ENCODE measurements at places on chromosomes 13 and 19.

- no peak for DNase-seq
Observed at GRCh38 chr13:29791508-29791907, 58.9 kb downstream of the UBL3 start.

DNA sequence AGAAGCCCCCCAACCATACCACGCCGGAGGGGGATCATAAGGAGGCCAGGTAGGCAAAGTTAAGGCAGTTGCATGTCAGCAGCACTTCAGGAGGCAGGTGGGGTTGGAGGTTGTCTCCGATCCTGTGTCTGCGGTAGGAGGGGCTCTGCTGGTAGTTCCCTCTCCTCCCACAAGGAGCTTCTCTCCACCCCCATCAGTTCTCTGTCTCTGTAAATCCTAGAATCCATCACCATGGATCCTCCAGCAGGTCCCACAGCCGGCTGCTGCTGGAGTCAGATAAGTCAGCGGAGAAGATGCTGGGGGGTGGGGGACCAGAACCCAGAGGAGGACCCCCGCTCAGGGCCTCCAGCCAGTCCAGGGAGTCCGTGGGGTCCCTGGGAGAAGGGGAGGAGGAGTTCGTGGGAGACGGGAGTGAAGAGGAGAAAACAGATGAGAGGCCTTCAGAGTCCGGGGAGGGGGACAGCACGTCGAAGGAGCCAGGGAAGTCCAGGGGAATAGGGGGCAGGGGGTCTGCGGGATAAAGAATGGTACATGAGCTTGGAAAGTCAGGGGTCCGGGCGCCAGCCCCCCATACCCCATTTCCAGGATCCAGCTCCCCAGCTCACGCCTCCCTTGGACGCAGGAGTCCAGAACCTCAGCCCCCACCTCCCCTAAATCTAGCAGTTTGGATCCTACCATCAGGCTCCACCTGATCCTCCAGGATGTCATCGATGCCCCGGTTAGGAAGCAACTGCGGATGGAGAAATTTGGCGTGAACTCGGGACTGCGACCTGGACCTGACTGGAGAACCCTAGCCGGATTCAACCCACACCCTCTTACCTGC lies 6.3 kb downstream of the MAMSTR start:
- no peak for DNase-seq

GRCh38 chr13:113539822-113540221 lies 44.7 kb upstream of the TFDP1 start:
- DNase-seq, result no peak

DNA sequence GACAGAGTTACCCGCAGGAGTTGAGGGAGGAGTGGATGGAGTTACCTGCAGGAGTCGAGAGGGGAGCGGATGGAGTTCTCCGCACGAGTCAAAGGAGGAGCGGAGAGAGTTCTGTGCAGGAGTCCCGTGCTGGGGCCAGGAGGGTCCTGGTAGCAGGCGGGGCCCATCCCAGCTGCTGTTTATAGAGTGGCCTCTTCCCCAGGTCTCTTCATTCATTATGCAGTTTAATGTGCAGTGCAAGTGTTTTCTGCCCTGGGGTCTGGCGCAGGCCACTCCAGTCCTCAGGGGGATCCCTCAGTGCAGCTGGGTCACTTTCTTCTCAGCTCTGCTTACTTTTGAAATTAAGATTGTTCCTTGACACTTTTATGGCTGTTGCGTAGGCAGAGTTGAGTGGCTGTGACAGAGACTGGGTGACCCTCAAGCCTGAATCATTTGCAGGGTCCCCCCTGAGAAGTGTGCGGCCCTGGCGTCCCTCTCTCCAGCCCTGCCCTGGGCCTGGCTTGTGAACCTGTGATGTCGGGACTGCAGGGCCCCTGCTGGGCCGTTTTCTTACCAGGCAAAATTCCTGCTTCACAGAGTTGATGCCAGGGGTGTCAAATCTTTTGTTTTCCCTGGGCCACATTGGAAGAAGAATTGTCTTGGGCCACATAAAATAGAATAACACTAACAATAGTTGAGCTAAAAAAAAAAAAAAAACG lies 17.9 kb downstream of the TFDP1 start:
- no peak for DNase-seq

DNA sequence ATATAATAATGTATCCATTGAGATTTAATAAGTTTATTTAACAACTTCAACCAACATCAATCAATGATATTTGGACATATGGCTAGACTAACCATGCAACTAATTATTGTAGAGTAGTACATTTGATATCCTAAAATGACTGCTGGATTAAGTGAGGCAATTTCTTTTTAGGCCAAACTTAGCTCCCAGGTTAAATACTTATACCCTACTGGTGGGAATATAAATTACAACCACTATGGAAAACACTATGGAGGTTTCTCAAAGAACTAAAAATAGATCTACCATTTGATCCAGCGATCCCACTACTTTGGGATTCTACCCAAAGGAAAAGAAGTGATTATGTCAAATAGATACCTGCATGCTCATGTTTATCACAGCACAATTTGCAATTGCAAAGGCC lies 345.8 kb downstream of the RBM26 start:
- DNase-seq, result no peak

- DNase-seq, result no peak
Observed at GRCh38 chr13:45149964-45150363, 29.7 kb downstream of the GTF2F2 start.

DNA sequence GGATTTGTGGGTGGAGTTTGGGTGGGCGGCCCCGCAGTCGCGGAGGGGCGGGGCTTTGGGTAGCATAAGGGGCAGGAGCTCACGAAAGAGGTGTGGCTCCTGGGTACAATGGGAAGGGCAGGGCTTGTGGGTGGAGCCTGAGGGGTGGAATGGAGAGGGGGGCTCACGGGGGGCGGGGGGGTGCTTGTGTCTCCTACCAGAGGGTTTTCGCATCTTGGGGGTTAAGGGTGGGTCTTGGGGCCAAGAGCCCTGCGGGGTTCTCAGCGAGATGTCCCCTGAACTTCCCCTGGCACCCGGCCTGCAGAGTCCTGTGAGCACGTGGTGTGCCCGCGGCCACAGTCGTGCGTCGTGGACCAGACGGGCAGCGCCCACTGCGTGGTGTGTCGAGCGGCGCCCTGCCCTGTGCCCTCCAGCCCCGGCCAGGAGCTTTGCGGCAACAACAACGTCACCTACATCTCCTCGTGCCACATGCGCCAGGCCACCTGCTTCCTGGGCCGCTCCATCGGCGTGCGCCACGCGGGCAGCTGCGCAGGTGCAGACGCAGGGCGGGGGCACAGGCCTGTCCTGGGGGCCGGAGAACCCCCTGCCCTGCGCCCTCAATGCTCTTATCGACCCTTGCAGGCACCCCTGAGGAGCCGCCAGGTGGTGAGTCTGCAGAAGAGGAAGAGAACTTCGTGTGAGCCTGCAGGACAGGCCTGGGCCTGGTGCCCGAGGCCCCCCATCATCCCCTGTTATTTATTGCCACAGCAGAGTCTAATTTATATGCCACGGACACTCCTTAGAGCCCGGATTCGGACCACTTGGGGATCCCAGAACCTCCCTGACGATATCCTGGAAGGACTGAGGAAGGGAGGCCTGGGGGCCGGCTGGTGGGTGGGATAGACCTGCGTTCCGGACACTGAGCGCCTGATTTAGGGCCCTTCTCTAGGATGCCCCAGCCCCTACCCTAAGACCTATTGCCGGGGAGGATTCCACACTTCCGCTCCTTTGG lies 5.1 kb downstream of the FSTL3 start:
- peak; percentile 34 for DNase-seq

DNA sequence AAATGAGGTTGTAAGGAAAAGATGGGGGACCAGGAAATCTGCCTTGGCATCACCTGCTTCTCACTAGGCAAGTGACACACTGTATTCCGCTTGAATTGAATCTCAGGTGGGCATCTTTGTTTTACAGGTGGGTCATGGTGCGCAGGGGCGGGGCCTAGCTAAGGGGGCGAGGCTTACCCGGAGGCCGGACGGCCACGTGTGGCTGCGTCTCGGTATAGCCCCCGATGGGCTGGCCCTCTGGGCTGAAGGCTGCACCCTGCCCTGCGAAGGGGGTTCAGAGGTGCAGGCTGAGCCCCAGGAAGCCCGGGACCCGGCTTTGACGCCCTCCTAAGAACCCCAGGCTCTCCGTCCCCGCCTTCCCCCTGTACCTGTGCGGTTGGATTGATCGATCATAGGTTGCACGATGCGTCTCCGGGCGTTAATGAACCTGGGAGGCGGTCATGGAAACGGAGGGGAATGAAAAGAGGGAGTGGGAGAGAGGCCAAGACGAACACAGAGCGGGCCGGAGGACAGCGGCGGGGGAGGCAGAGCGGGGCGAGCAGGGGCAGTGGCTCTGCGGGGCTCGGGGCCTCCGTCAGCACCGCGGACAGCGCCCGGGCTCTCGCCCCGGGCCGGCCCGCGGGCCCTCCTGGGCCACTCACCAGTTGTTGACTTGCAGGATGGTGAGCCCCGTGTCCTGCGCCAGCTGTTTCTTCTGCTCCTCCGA lies 12.5 kb downstream of the MEIS3 start:
- DNase-seq, result no peak

DNA sequence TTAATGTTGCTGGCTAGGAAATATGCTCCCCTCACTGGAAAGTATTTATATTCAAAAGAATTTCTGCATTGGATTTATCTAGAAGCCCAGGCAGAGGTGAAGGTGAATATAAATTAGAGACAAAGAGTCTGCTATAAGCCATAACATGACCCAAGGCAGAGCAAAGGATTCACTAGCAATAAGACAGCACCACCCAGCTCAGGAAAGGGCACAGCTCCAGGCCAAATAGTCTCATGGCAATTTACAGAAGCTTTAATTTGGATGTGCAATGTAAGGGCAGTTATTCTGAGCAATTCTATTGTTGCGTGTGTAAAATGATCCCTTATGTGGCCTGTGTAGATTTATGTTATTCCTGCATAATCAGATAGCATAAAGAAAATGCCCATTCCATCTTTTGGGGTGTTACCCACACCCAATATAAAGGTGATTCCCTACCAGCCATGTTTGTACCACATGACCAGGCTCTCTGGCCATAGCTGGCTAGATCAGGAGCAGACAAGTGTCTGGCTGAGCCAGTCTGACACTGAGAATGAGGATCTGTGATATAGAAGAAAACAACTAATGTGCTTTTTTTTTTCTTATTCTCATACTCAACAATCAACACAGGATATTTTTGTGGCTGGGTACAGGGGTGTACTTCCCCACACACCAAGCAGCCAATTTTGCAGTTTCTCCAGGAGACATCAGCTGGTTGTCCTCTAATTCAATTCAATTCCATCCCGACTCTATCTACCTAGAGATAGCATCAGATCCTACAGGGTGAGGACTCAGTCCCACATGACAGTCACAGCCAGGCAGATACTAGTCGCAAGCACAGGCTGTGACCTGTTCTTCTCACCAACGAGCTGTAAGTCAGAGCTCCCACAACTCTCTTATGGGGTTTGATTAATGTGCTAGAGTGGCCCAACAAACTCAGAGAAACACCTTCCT lies 181.4 kb downstream of the KCTD15 start:
- no peak for DNase-seq

- no peak for DNase-seq
Observed at GRCh38 chr13:84481958-84482357, 599.7 kb upstream of the SLITRK1 start.

DNA sequence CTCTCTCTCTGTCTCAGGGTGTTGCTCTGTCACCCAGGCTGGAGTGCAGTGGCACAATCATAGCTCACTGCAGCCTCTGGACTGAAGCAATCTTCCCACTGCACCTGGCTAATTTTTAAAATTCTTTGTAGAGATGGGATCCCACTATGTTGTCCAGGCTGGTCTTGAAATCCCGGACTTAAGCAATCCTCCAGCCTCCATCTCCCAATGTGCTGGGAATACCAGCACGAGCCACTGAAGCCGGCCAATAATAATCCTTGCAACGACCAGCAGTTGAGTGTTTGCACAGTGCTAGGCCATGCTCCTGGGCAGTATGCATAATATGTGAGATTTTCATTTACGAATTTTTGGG lies 640 bp upstream of the EPOR start:
- DNase-seq, result no peak

- DNase-seq, result no peak
Observed at GRCh38 chr19:51926426-51926783, 867 bp upstream of the ZNF613 start.

Data from naive thymus-derived CD8-positive, alpha-beta T cell (primary cell).